ENCODE measurements at places on chromosomes 11 and 22.

DNA sequence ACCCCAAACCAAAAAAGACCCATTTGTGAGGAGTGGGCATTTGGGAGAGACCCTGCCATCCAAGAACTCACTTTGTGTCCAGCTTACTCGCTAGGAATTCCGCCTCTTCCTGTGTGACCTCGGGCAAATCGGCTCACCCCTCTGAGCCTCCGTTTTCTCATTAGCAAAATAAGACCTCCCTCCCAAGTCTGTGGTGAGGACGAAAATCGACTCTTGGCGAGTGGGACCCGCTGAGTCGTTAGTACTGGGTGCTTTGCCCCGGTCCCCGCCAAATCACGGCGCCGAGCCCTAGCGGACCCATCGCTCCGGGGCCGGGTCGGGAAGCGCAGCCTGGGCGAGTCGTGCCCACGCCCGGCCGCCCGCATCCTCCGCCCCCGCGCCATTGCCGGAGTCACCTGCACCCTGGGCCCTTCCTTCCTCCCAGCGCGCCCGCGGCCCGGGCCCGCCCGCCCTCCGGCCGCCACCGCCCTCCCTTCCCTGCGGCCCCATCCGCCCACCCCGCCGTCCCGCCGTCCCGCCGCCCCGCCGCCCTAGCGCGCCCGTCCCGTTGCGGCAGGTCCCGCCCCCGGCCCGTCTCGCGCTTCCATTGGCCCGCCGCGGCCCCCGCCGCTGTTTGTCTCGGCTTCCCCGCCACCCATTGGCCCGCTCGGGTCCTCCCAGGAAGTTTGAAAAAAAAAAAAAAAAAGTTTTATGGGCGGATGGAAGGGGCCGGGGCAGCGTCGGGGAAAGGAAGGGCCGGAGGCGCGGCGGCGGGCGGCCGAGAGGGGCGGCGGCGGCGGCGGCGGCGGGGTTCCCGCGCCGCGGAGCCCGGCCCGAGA lies 48.9 kb downstream of the TRIOBP start:
- DNase-seq = no peak

DNA sequence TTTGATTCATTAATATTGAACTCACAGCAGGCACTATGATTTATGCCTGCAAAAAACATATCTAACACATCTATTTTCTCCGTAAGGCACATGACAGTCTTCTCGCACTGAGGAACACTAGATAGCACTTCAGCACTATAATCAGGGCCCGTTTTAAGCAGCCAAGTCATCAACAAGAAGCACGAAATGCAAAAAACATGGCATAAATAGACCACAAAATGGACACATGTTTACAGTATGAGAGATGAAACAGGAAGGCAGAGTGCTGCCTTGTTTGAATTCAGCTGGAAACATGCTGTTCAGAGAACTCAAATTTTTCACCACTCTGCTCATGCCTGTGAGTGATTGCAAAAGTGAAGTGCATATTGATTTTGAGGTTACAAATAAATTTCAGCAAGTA lies 205.8 kb upstream of the PDGFD start:
- DNase-seq = no peak

DNA sequence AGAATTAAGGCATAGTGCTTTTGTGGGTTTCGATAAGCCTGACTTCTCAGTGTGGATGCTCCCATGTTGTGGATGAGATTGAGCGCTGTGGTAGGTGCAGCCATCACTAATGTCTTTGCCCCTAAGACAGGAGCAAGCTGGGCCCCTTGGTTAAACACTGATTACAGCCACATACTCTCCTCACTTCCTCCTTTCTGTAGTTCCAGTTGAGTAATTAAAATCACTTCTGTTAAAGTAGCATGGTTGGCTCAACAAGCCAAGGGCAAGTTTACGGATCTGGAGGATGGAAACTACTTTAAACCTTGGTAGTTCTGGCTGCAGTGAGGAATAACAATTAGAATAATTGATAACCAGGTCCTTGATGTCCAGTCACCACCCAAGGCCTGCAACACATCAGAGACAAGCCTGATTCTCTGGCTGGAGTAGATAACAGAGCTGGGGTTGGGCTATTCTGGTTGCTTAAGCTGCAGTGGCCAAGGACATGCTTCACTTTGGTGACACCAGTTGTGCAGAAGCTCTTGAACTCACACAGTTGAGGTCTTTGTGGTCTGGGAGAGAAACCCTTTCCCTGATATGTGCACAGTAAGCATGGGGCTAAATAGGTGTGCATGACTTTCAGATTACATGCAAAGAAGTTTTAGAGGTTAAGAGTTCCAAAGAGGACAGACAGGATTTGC lies 81.3 kb downstream of the KIRREL3 start:
- DNase-seq = no peak

DNA sequence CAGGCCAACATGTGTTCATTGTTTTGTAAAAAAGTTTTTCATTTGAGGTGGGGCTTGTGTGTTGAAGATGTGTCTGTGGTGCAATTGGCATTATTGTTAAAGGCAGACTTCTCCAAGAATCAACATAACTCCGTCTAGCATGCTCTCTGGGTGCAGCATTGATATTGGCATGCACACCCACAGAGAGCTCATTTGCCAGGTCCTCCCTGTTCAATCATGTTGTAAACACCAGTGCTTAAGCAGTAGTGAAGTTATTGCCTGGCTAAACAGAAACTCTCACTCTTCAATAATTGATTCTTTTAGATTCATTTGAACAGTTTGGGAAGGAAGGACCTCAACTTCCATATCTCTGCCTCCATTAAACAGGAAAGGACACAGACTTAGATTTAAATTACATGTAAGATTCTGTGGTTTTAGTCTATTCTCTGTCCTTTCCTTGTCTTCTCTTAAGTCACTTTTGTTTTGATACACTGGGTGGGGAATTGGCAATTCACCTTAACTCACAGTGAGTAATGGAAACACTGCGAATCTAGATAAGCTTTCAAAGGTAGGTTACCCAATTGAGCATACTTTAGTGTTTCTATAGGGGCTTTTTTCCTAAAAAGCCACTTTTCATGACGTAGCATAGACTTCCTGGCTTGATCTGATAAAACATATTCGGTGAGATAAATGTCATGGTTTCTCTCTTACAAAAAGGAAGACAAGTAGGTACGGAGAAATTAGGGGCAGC lies 30.8 kb upstream of the EXPH5 start:
- no peak for DNase-seq

DNA sequence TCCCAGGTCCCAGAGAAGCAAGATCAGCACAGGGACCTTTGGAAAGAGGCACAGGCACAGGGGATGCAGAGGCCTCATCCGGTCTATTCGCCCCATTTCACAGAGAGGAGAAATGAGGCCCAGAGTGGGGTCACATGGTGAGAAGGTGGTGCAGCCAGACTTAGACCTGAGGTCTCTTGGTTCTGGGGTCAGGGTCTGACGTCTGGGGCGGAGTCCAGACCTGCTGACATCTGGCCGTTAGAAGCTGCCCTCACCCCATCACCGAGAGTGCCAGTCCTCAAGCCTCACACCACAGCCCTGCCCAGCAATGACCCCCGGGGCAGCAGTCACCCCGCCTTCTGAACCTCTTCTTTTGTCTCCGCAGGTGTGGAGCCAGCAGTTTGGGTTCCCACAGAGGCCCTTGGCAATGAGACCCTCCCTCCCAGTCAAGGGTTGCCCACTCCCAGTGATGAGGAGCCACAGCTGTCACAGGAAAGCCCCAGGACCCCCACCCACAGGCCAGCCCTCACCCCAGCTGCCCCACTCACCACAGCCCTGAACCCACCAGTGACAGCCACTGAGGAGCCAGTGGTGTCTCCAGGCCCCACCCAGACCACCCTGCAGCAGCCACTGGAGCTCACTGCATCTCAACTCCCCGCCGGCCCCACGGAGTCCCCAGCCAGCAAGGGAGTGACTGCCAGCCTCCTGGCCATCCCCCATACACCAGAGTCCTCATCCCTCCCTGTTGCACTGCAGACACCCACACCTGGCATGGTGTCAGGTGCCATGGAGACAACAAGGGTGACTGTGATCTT lies 62.4 kb downstream of the OTOG start:
- no peak for DNase-seq

Data from AG09309 (cell line).